GM23338 (cell line): ENCODE measurements at places on chromosomes 12 and 14.

- no peak for DNase-seq
Measured at GRCh38 chr12:46537387-46537955, 164.9 kb upstream of the SLC38A2 start.

GRCh38 chr12:20453756-20454310, 85.5 kb downstream of the PDE3A start:
- DNase-seq, result no peak

GRCh38 chr12:11826574-11826973, 177.1 kb downstream of the ETV6 start:
- no peak for DNase-seq

DNA sequence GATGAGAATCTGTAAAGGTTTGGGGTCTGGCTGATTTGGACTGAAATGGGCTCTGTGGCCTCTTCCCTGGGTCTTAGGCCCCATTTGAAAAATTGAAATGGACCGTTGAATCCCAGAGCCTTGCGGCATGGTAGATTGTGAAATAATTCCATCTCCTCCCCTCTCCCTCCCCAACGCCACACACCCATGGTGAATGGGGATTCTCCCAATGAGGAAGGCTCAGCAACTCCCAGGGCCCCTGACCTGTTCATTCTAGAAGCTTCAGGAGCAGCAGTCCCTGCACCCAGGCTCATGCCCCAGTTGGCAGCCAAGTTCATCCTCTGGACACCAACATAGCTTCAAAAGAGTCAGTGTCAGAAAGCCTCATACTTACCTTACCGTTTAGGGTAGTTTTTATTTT, 217.4 kb downstream of the ZFP36L1 start:
- DNase-seq, result no peak

DNA sequence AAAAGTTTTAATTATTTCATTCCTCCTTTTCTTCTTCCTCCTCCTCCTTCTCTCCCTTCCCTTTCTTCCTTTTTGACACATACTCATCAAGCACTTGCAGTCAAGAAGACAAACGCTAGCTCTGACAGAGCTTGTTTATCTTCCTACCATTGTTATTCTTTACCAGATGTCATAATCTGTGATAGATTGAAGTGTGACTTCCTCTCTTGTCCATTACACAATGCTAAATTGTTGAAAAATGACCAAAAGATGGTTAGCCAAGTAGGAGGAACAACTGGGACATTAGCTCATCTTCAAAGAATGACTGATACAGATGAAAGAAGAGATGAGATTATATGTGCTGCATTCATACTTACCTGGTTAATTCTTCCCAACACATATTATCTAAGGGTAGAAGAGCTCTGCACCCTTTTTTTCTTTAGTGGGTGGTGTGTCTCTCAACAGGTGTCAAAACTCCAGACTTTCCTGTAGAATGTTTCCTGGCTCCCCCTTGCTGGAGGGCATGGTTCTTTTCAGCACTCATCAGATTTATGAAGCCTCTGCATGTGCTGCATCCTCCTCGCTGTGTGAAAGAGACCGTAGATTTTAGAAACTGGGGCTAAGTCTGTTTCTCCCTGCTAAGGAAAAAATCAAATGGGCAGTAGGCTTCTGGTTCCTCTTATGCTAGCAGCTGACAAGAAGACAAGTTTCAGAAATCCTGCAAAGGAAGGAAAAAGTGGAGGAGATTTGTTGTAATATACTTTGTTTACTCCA, 147.1 kb downstream of the TMX1 start:
- DNase-seq, result no peak

- peak; percentile 1 for DNase-seq
Measured at GRCh38 chr12:101459642-101460346, 15.3 kb upstream of the SPIC start.

- DNase-seq, result no peak
Measured at GRCh38 chr14:89304561-89304960, 112.5 kb downstream of the FOXN3 start.

GRCh38 chr14:85090681-85091080, 439.3 kb upstream of the FLRT2 start:
- no peak for DNase-seq

- no peak for DNase-seq
Measured at GRCh38 chr14:60221457-60221856, 27.6 kb upstream of the PPM1A start.

- DNase-seq, result no peak
Measured at GRCh38 chr12:33654313-33654712, 214.7 kb upstream of the SYT10 start.

- DNase-seq, result peak; percentile 86
Measured at GRCh38 chr12:6326316-6327228, 15.3 kb downstream of the TNFRSF1A start.

DNA sequence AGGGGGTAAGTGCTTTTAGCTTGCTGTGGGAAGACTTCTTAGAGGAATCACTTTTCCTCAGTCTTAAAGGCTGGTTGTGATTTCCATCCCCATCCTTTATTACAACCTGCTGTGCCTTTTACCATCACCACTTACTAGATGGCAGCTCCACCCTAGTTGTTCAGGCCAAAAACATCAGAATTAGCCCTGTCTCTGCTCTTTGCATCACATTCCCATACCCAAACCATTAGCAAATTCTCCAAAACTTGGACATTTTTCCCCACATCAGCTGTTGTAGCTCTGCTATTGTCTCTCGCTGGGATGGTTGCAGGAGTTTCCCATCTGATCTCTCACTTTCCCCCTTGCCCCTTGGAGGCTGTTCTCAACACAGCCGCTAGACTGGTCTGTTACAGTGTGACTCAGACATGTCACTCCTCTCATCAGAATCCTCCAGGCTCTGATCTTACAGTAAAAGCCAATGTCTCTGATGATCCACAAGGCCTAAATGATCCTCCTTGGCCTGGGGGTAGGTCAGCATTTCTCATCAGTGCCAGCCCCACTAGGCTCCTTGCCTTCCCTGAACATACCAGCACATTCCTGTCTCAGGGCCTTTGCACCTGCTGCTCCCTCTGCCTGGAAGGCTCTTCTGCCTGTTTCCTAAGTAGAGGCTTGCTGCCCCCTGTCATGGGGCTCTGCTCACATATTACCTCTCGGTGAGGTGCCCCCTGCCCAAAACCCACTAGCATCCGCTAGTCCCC, 102.5 kb downstream of the BEGAIN start:
- DNase-seq, result no peak

- DNase-seq, result no peak
Measured at GRCh38 chr14:102948698-102949061, 26.2 kb downstream of the AMN start.

DNA sequence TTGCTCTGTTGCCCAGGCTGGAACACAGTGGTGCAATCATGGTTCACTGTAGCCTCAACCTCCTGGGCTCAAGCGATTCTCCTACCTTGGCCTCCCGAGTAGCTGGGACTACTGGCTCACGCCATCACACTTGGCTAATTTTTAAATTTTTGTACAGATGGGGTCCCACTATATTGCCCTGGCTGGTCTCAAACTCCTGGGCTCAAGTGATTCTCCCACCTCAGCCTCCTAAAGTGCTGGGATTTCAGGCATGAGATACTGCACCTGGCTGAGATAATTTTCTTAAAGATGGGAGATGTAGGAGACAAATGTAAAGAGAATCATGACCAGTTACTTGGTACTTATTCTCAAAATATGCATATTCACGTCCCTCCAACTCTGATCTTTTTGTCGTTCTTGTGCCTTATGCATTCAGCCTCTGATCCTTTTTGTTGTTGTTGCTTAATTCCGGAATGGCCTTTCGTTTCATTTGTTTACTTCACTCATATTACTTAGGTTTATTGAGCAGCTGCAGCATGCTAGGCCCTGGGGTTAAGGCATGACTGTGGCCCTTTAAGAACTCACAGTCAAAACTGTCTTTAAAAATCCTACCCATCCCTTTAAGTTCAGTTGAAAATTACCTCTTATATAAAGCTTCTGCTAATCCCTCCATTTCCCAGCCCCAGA, 8.9 kb downstream of the RBMS2 start:
- DNase-seq, result no peak

DNA sequence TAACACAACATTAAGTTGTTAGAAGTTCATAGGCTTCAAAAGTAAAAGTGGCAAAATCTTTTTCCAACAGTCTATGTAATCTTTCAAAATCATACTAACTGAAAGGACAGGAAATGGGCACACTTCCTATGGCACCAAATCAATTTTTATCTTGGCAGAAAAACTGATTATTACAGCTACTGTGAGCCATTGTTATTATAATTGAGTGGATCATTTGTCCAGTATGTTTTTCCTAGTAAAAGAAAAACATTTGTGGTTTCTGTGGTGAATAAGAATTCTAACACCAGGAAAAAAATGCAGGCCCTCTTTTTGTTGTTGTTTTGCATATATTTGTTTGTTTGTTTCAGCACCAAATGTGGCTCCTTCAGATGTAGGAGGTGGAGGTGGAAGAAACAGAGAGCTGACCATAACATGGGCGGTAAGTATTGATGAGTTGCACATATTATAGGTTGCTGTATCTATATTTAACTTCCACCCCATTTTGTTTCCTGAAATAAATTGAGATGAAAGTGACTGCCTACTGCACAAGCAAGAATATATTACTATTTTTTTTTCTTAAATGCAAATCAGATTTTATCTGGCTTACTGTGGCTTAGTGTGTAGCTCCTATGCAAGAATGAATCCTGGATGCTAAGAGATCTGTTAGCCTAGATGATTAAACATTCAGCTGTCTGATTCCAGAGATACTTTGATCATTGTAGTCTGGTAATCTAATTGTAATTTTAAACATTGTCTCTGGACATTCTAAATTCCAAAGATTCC, 174.1 kb upstream of the PDZRN4 start:
- DNase-seq, result no peak

GRCh38 chr12:69834147-69834546, 9.1 kb downstream of the MYRFL start:
- no peak for DNase-seq
